ENCODE measurements at places on chromosomes 16 and 17. TPM values are rescaled to one million over a fixed set of nuclear protein-coding genes. Genes with fewer than 3 reads are reported as not detected.

DNA sequence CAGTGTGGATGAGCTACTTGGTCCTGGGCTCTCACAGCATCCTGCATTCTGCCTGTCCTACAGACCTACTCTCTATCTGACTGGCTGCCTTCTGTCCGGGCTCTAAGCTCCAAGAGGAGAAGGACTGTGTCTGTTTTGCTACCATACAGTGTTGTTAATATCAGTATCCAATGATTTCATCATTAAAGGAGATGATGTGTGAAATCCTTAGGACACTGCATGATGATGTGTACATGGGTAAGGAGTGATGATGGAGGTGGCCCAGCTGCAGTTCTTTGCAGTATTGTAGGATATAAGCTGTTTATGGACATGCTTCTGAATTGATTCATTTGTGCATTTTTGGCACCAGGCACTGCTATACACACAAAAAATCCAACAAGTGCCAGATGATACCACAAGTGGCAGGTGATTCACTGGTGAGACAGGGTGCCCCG, 536.9 kb upstream of the CDH11 start:
- DNase-seq: no peak

GRCh38 chr17:29111816-29112499, 68.2 kb downstream of the MYO18A start:
- peak; percentile 66 for DNase-seq

GRCh38 chr17:8359769-8360168, 16.7 kb downstream of the KRABD2 start:
- DNase-seq: no peak

DNA sequence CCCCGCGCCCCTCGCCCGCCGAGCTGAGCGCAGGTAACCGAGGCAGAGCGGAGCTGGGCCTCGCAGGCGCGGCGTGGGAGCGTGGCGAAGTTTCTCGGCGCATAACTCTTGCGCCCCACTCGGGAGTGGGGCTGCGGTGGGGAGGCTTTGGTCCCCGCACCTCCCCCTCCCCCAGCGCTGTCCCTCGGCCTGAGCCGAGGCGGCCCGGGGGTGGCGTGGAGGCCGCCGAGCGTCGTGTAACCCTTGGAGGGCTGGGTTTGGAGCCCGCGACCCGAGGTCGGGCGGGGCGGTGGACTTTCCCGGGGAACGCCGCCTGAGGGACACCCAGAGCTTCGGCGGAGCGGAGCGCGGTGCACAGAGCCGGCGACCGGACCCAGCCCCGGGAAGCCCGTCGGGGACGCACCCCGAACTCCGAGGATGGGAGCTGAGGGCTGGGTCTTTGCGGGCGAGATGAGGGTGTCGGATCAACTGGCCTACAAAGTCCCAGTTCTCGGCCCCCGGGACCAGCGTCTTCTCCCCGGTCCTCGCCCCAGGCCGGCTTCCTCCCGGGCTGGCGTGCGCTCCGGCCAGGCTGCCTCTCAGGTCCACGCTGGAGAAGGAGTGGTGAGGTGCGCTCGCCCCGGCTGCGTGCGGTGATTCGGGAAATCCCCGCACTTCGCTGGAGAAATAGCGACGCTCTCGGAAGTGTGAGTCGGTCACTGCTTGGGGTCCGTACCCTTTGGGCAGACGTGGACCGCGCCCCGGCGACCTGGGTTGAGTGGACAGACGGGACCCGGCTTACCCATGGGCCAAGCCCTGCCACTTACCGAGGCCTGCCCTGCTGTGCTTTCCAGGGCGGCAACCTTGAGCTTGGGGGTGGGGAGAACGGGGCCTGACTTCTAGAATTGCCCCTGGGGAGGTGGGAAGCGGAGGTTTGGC, 168.4 kb downstream of the RAB11FIP4 start:
- DNase-seq: no peak

GRCh38 chr17:58985367-58985766, 121.3 kb downstream of the TRIM37 start:
- no peak for DNase-seq

DNA sequence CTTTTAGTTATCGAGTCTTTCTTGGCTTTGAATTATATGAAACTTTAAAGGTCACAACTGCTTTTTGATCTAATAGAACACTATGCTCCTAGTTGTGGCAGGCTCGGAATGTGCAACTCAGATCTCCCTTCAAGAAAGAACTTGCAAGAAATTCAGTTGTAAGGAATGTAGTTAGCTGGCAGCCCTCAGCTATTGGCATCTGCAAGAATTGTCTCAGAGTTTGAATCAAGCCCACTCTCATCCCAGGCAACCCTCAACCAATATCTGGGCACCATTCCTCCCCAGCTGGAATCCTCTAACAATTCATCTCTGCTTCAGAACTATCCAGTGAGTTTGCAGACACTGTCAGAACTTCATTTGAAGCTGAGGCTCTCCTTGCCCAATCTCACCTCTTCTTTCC, 447.2 kb downstream of the KIF2B start:
- DNase-seq: no peak

GRCh38 chr16:2223942-2224486, 623 bp downstream of the E4F1 start:
- DNase-seq: peak; percentile 57

DNA sequence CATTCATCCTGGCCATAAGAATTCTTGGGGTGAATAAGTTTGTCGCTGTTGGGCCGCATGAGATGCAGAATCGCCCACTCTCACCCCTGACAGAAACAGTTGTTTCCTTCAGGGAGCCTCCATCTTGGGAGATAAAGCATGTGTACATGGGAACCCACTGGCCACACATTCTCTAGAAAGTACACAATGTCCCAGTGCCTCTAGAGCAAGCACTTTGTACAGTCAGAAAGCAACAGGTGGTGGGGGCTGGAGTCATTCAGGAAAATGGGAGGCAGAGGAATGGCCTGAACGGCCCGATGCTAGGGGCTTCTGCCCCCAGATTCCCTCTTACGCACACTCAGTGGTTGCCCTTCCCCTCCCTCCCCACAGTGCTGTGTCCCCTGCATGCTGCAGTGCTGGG, 16.1 kb downstream of the ACE start:
- no peak for DNase-seq

DNA sequence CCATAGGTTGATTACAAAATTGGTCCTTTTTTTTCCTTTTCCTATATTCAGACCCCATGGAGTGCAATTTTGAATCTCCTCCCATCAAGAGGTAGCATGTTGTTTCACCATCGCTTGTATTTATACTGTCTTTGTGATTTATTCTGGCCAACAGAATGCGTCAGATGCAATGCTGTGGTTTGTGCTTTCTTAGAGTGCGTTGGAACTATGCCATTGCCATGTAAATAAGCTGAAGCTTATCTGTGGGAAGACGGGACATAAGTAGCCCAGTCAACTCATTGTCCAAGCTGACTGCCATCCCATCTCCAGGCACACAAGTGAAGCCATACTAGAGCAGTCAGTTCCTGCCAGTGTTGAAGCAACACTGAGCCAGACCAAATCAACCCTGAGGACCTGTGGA, 1339.3 kb upstream of the GOT2 start:
- no peak for DNase-seq

- DNase-seq: no peak
These were observed 11.3 kb upstream of the USP31 start for GRCh38 chr16:23160574-23160973.

GRCh38 chr16:14452066-14452465, 178.0 kb downstream of the PARN start:
- no peak for DNase-seq

- DNase-seq: no peak
These were observed 166.6 kb upstream of the CIBAR2 start for GRCh38 chr16:85278839-85279238.

DNA sequence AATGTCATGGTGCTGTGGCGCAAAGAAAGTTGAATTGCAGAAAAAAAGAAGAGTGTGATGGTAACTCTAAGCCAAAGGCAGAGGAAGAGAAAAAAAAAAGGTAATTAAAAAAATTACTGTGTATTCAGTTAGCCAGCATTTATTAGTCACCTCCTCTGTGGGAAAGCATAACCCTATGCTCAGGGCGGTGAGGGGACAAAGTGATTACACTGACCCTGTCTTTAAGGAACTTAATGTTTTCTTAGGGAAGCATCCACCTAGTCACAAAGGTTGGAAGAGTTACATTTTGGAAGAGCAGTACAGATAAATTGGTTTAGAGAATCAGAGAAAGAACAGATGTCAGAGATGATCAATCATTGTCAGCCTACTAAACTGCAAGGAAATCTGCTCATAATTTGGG, 410.3 kb downstream of the CDH11 start:
- DNase-seq: no peak

- DNase-seq: no peak
These were observed 64.5 kb downstream of the HS3ST3A1 start for GRCh38 chr17:13537167-13537731.

GRCh38 chr17:30241051-30241450, 5.6 kb upstream of the SLC6A4 start:
- no peak for DNase-seq

- DNase-seq: peak; percentile 96
These were observed 4.2 kb downstream of the ARMC7 start for GRCh38 chr17:75113798-75114551.

DNA sequence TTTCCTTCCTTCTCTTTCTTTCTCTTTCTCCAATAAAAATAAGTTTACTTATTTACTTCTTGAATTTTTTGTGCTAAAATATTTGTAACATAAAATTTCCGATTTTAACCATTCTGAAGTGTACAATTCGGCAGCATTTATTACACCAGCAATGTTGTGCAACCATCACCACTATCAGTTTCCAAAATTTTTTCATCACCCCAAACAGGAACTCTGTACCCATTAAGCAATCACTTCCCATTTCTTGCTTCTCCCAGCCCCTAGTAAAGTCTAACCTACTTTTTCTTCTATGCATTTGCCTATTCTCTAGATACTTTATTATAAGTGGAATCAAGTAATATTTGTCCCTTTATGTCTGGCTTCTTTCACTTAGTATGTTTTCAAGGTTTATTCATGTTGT, 2.5 kb upstream of the HP start:
- no peak for DNase-seq

DNA sequence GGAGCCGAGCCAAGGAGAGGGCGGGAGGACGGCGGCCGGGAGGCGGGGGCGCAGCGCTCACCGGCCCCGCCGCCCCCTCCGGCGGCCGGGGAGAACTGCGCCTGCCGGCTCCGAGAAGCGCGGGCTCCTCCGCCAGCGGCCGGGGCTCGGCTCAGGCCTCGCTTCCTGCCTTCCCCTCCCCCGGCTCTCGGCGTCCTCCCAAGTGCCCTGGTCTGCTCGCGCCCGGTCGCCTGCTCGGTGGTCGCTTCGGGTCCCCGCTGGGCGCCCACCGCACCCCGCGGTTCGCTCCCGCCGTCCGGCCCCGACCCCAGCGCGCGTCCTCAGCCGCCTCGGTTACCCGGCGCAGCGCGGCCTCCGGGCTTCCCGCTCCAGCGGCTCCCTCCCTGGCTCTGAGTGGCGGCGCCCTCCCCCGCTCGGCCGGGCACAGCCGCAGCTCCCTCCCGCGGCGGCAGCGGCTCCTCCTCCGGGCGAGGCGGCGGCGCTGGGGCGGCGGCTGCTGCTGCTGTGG, 313 bp downstream of the UBTF start:
- peak; percentile 88 for DNase-seq

DNA sequence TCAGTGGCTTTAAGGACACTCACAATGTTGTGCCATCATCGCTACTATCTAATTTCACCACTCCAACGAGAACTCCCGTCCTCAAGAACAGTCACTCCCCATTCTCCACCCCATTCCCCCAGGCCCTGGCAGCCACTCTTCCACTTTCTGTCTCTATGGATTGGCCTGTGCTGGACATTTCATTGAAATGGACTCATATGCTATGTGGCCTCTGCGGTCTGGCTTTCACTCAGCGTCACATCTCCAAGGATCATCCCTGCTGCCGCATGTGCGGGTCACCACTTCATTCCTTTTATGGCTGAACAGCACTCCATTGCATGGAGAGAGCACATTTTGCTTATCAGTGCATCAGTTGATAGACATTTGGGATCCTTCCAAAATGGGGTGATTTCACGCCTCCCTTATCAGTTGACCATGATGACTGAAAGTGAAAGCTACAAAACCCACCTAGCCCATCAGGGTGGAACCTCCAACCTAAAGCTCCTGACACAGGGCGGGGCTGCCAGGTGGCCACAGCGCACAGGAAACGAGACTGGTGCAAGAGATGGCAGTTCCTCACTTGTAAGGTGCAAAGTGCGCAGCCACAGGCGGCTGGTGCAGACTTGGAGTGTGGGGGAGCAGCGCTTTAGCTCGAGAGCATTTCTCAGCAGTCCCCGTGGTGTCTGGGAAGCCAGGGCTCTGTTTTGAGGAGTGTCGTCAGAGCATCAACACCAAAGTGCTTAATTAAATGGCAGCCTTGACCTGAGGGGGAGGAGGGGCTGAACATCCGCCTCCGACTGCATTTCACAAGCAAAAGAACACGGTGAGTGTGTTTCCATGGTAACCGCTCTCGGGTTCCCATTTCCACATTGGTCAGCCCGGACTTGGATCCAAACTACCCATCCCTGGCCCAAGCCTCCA, 23.8 kb downstream of the COTL1 start:
- peak; percentile 97 for DNase-seq

DNA sequence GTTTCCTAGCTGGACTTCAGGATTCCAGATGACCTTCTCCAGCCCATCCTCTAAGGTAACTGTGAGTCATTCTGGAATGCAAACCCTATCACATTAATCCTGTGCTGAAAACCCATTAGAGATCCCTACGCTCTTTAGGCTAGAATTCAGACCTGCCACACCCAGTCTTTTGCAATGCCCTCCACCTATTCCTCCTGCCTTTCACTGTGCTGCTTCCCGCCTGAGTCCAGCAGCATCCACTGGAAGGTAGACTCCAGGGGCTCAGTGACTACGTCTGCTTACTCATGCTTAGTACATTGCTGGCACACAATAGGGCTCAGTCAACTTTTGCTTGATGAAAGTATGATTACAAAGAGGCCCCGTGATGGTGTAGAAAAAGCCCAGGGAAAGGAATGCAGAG, 121.1 kb downstream of the SPACA3 start:
- DNase-seq: no peak

- DNase-seq: no peak
These were observed 41.0 kb upstream of the SREBF1 start for GRCh38 chr17:17877529-17878358.

DNA sequence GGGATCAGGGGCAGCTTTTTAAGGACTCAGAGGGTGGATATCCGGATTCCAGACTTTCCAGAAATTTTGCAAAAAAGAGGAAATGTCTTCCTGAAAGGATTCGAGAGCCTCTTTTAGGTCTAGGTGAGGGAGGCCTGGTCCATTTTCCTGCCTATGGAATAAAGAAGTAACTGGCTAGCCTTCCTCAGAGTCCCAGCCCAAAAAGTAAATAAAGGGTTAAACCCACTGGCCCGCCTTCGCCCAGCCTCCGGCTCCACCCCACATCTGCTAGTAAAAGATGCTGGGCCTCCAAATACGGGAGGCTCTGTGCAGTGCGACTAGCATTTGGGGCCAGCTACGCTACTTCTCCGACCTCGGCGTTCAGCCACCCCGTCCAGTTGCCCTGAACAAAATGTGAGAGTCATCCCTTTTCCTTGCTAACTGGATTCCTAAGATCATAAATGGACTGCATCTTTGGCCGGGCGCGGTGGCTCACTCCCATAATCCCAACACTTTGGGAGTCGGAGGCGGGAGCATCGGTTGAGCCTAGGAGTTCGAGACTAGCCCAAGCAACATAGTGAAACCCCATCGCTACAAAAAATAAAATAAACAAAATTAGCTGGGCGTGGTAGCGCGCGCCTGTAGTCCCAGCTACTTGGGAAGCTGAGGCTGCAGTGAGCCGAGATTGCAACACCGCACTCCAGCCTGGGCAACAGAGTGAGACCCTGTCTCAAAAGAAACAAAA, 824 bp upstream of the MPP2 start:
- DNase-seq: peak; percentile 48

CCT6B gene
- total RNA-seq: 2.6 TPM

HSD17B2 gene
- total RNA-seq: not detected

ADAP2 gene
- 2.6 TPM for total RNA-seq

RND2 gene
- 0.30 TPM for total RNA-seq

CFAP52 gene
- total RNA-seq: not detected

Data from OCI-LY7 (cell line).